ENCODE measurements at places on chromosomes 12 and 14. TPM values are rescaled to one million over a fixed set of nuclear protein-coding genes. Genes with fewer than 3 reads are reported as not detected.
A peak's percentile ranks its signal among the peaks of the same experiment; 100 is the strongest.

LRP1-AS gene
- total RNA-seq: not detected

LRR1 gene
- 53.1 TPM for total RNA-seq

NOVA1 gene
- total RNA-seq: not detected

ITGB7 gene
- total RNA-seq: 0.09 TPM

GPR84 gene
- total RNA-seq: not detected

REM2 gene
- total RNA-seq: not detected

ZNF26 gene
- 6.4 TPM for total RNA-seq

NANOG gene
- total RNA-seq: not detected

HOXC6 gene
- total RNA-seq: 2.5 TPM

REP15 gene
- total RNA-seq: 0.55 TPM

DHH gene
- total RNA-seq: not detected

PTPN21 gene
- 5.3 TPM for total RNA-seq

RPS6KL1 gene
- not detected for total RNA-seq

RIPK3 gene
- total RNA-seq: not detected

VSIG10 gene
- total RNA-seq: 21.9 TPM

CARMIL3 gene
- total RNA-seq: 0.05 TPM

DNA sequence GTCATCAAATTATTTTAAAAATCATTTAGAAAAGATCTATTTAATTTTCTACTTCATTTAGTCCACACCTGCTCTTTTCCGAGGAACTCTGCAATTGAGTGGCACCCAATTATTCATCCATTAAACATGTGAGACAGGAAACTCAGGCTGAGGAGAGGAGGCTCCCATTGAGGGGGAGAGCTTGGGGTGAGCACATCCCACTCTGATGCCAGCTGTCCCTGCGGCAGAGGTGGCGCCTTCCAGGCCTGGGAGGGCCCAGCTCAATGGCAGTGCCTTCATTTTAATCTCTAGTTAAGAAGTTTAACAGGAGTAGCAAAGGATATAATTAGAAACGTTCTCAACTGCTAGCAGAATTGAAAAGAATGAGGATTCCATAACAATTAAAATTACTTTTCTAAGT lies 92.0 kb downstream of the ITPR2 start:
- DNase-seq: no peak

GRCh38 chr12:44287545-44287944 lies 451.7 kb downstream of the TMEM117 start:
- no peak for DNase-seq

DNA sequence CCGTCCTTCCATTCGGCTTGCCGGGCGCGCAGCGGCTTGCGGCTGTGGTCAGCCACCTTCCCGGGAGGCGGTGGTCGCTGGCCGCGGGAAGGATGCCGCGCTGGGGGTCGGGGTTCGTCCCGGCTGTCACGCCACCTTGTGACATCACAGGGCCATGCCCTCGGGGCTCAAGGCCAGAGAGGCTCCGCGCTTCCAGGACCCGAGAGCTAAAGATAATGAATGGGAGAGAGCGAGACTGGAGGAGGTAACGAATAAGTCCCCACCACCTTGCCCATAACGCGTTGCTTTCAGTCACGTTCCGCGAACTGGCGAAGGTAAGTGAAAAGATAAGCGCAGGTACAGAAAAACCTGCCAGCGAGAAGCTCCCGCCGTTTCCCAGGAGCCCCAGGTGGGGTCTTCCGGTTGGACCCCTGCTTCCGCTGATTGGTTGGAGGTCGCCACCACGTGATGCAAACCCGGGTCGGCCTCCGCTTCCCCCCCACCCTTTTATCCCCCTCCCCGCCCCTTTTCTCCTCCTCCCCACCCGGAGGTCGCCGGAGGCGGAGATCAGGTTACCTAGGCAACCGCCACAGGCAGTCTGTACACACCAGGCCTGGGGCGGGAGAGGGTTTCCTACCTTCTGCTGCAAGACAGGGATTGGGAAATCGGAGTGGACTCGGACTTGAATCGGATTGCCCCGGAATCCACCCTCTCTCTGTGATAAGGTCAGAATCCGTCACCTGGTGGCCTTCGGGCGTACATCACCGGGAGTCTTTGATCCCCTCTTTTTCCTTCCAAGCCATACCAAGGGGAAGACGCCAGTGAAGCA lies at the start of gene LRRC9:
Gene LRRC9, plus strand, starts transcription at position 575 of the 808 bp plus-strand sequence.
- DNase-seq: no peak

DNA sequence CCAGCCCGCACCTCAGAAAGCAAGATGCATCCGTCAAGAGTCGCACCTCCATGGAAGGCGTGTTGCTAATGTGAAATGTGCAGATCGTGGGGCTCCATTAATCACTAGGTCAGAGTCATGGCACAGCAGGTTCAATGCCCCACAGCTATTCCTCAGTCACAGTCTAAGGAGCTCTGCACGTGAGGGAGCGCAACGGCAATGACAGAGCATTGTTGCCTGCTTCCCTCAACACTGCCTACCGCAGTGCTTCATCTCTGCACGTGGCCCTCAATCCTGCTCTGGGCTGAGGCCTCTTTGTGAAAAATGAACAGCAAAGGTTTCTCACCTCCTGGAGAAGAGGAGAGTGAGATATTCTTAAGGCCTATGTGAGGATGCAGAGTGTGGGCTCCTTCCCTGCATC lies 995.2 kb upstream of the TMEM132C start:
- no peak for DNase-seq

- DNase-seq: no peak
Measured at GRCh38 chr12:119463211-119463926, 128.8 kb downstream of the CCDC60 start.

- DNase-seq: no peak
Measured at GRCh38 chr14:73685328-73685727, 28.9 kb downstream of the PNMA1 start.

GRCh38 chr14:98555440-98555839 lies 716.6 kb downstream of the BCL11B start:
- DNase-seq: no peak

- no peak for DNase-seq
Measured at GRCh38 chr12:117240081-117240755, 49.9 kb upstream of the FBXO21 start.

DNA sequence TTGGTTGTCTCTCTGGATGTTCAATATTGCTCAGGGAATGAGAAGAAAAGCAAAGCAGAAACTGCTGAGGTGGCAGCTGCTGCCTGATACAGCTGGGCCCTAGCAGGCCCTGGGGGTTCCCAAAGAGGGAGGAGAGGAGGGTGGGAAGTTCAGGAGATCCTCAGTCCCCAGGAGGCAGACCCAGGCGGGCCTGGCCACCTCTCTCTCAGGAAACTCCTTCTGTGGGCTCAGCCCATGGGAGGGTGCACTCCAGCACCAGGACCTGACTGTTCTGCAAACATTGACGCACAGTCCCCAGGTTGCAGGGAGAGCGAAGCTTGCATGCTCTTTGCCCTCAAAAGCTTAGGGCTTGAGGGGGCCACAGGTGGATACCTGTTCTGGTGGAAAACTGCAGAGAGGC lies 29.6 kb downstream of the IRF2BPL start:
- DNase-seq: no peak

- no peak for DNase-seq
Measured at GRCh38 chr12:132085291-132085635, 58.9 kb downstream of the DDX51 start.

DNA sequence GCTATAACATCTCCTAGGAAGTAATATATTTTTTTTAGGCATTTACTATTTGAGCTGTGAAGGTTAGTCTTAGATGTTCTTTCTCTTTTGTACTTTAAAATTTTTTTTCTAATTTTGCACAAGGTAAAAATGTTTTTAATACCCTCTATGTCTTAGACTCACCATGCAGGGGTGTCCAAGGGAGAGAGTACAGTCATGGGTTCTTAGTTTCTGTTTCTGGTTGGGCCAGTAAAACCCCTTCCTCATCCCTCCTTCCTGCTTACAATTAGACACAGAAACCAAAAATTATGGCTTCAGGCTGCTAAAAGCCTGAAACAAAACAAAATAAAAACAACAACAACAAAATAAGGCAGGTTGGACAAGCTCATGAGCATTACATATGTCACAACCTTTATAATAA lies 193.0 kb downstream of the SYT1 start:
- DNase-seq: no peak

DNA sequence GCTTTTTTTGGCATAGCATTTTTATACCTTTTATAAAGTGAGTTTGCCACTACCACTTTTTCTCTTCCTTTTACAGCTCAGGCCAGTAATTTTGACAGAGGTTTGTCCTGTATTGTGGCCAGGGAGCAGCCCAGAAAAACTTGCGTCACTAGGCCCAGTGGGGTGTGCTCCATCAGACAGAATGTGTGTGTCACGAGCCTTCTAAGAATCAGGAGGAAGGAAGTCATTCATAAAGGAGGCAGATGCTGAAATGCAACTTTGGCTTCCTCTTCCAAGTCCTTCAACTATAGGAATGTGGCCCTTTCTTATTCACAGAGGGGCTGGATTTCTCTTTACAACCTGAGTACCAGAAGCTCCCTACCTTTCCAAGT lies 10.1 kb upstream of the RAB35 start:
- DNase-seq: no peak

GRCh38 chr12:115611477-115611876 lies 666.0 kb downstream of the MED13L start:
- DNase-seq: no peak

DNA sequence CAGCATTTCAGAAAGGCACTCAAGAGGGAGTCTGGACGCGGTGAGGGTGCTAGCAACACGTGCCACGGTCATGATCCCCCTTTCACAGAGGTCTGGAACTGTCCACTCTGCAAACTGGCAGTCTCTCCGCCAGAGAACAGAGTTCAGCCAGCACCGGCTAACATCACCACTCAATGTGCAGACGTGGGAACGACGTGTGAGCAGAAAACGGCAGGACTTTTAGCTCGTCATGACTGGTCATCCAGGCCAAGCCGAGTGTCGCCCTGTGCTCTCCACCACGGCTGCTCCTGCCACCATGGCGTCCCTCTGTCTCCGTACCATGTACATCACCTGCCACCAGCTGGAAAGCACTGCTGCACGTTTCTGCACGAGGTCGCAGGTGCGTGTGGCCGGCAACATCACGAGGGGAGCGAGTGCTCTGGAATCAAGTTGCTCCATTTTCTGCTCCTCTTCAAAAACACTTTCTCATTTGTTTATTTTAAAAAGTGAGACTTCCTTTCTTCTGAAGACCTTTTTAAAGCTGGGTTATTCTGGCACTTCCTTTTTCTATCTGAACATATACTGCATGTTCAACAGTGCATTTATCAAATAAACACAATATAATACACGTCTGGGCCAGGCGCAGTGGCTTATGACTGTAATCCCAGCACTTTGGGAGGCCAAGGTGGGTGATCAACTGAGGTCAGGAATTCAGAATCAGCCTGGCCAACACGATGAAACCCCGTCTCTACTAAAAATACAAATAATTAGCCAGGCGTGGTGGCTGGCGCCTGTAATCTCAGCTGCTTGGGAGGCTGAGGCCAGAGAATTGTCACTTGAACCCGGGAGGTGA lies 28.0 kb downstream of the SLC15A4 start:
- no peak for DNase-seq

DNA sequence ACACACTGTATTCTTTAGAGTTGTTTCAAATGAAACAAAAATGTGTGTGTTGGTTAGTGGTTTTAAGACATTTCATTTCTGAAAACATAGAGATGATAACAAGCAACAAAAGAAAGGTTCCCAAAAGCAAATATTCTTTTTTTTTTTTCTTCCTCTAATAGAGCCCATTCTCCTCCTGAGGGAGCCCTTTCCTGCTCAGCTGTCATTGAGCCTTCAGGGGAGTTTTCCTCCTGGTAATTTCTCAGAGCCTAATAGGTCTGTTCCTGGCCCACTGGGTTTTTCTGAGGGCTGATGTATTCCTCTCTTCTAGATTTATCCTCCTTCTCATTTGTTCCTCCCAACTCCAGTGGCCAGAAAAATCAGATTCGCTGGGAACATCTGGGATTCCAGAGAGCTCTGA lies 654.5 kb downstream of the NOVA1 start:
- DNase-seq: no peak

- no peak for DNase-seq
Measured at GRCh38 chr12:65276916-65277530, 1.5 kb upstream of the MSRB3 start.

DNA sequence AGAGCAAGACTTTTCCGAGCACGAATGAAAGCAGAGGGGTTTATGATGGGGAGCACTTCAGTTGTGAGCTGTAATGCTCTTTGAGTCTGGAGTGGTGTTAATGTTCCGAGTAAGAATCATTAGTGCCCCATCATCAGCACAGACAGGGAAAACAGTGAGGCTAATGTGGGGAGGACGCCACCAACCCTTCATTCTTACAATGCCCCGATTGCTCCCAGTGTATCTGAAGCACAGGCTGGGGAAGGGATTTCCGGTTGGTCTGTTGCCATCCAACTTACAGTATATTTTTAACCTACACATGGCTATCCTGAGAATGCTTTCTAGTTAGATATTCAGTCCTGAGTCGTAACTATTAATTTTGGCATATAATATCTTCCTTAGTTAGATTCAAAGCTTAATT lies 141.6 kb downstream of the APAF1 start:
- DNase-seq: no peak

- no peak for DNase-seq
Measured at GRCh38 chr12:51224625-51225024, 6.8 kb upstream of the POU6F1 start.

- no peak for DNase-seq
Measured at GRCh38 chr12:709455-710020, 42.8 kb upstream of the WNK1 start.

GRCh38 chr12:121181181-121181580 lies 28.7 kb upstream of the P2RX4 start:
- DNase-seq: peak; percentile 28

DNA sequence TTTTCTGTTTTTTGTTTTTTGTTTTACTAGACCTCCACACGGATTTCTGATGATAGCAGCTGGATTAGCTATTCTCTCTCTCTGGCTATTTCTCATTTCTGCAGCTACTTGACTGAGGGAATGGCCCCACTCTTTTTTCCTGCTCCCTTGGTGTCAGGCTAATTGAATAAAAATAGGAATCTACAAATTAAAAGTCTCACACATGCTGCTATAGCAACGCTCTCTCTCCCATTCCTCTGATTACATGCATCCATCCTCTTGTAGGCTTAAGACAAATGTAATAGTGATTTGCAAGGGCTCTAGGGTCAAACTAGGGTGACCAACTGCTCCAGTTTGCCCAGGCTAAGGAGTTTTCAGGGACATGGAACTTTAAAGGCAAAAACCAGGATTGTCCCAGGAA lies 221.8 kb downstream of the PHLDA1 start:
- no peak for DNase-seq

GRCh38 chr12:92537290-92537960 lies 165.4 kb upstream of the PLEKHG7 start:
- DNase-seq: no peak

All from A172 (cell line).